ENCODE measurements at places on chromosomes 16 and 17. TPM values are rescaled to one million over a fixed set of nuclear protein-coding genes. Genes with fewer than 3 reads are reported as not detected.

GRCh38 chr17:68437979-68438822, 19.1 kb downstream of the WIPI1 start:
- DNase-seq, result no peak

GRCh38 chr17:14072881-14073280, 3.6 kb downstream of the COX10 start:
- no peak for DNase-seq

DNA sequence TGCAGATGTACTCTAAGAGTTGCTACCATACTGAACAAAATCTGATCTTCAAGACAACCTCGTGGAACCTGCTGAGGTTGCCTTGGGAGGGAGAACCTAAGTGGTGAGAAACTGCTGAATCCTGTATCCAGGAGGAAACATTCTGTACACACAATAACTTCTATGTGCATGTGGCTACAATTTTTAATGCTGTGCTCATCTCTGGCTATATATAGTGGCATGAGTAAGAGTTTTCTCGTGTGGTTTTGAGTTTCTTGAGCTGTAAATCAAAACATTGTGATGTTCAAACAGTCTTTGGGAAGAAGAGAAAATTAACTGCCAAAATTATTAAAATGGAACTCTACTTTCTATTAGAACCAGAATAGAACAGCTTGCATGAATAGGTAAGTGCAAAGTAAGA, 206.8 kb downstream of the CA10 start:
- no peak for DNase-seq

DNA sequence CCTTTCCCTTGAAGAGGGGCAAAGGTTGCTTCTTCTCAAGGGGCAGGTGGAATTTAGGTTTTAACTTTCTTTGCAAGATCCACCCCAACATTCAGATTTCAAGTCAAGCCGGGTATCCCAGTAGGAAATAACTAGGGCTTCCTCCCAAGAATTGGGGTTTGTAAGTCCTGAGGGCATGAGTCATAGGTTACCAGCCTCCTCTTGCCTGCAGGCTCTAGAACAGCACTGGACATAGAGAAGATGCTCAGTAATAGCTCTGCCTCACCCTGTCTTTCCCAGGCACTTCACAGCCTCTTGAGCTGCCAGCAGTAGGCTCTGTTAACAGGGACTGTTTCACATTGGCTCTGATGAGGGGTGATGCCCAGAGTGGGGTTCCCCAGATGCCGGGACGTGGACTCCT, 35.8 kb upstream of the ZFP90 start:
- DNase-seq, result no peak

- DNase-seq, result no peak
Observed at GRCh38 chr17:42441371-42442195, 17.1 kb upstream of the ATP6V0A1 start.

- DNase-seq, result no peak
Observed at GRCh38 chr16:55955424-55955823, 80.3 kb upstream of the CES5A start.

- DNase-seq, result no peak
Observed at GRCh38 chr16:75139498-75139897, 8.8 kb upstream of the ZFP1 start.

- DNase-seq, result no peak
Observed at GRCh38 chr17:76368545-76368944, 14.8 kb upstream of the PRPSAP1 start.

GPR142 gene
- not detected for polyA plus RNA-seq

DNA sequence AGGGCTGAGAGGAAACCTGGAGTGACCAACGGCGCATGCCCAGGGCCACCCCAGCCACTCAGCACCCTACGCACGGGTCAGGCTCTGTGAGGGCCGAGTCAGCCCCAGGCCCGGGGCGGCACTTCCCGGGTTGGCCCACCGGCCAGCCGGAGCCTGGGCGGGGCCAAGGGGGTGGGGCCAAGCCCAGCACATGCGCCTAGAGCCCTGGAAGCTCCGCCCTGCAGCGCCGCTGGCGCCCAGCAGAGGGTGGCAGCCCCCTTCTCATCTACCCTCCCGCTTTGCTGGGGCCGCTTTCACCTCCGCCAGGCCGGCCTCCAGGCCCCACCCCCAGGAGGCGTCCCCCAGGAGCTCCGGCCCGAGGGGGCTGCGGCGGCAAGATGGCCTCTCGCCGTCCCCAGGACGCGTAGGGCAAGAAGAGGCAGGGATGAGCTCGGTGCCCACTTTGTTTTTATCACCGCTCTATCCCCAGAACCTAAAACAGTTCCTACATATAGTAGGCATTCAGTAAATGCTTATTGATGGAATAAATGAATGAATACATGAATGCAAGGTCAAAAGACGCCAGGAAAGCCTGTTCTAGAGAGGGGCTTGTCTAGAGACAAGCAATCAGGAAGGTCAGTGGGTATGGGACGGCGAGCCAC, 31.3 kb downstream of the MYO18A start:
- peak; percentile 98 for DNase-seq

- no peak for DNase-seq
Observed at GRCh38 chr16:22428654-22429053, 54.2 kb upstream of the CDR2 start.

GRCh38 chr17:83078378-83079351, 744 bp upstream of the METRNL start:
- peak; percentile 69 for DNase-seq

MT3 gene
- polyA plus RNA-seq, result not detected

DNA sequence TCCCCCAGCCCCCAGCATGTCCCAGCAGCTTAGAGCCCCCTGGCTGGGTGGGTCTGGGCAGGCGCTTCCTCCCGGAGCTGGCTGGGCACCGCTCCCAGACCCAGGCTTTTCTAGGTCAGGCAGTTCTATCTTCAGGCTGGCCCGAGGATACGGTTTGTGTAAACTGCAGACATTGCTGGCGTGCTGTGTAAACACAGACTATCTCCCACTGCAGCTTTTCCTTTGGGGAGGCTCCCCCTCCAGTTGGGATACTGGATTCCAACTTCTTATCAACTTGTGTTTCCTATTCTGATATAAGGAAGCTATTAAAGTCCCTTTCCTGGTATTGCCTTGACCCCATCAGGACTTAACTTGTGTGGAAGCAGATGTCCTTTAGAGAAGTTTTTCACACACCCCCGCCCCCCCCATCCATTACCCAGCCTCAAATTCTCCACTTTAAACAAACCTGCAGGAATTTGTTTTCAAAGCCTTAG, 18.3 kb upstream of the GNA13 start:
- no peak for DNase-seq

- peak; percentile 56 for DNase-seq
Observed at GRCh38 chr17:79970576-79971068, 65.0 kb downstream of the TBC1D16 start.

TBC1D3K gene
- not detected for polyA plus RNA-seq

DNA sequence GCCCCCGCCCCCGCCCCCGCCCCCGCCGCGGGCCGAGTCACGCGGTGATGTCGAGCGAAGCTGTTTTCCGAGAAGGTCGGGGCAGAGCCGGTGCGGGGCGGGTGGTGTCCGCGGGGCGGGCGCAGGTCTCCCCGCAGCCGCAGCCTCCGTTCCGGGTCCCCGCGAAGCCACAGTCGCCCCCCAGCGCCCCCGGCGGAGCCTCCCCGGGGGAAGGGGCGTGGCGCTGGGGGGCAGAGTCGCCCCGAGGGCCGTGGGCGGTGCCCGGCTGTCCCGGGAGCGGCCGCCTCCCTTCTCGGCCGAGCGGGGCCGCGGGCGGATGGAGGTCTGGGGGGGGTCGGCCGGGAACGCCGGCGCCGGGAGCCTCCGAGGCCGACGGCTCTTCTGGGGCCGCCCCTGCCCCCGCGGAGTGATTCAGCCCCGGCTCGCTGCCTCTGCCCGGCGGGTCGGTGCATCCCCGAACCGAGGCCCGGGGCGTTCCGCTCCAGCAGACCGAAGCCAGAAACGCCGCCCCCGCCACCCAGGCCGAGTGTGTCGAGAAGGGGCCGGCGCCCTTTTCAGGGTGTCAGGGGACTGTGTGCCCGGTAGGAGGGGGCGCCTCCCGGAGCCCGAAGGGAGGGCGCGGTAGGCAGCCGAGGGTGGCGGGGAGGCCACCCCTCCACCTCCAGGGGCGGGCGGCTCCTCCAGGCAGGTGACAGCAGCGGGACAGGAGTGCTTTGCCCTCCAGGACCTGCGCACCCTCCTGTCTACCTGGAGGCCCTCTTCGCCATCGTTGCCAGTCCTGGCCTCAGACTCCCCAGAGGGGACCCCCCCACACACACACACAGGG, 1.7 kb downstream of the METRNL start:
- DNase-seq, result peak; percentile 88

All from aorta (tissue), 5 donors.